ENCODE measurements at places on chromosomes 12 and 14. TPM values are rescaled to one million over a fixed set of nuclear protein-coding genes. Genes with fewer than 3 reads are reported as not detected.

- no peak for DNase-seq
Observed at GRCh38 chr14:58690801-58691516, 53.2 kb downstream of the DACT1 start.

DNA sequence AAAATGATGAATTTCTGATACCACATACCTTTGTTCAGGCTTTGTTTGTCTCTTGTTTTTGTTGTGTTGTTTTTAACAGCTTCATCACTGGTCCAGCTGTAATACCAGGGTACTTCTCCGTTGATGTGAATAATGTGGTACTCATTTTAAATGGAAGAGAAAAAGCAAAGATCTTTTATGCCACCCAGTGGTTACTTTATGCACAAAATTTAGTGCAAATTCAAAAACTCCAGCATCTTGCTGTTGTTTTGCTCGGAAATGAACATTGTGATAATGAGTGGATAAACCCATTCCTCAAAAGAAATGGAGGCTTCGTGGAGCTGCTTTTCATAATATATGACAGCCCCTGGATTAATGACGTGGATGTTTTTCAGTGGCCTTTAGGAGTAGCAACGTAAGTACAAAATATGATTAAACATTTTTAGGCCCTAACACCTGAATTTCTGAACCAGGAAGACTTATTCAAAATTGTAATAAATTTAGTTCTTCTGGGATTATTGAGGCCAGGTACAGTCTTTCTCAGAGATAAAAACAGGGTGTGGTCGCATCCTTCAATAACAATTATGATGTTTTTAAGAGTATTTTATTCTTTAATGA, 22.4 kb downstream of the RXYLT1 start:
- peak; percentile 25 for DNase-seq

- no peak for DNase-seq
Observed at GRCh38 chr12:74483057-74483456, 54.6 kb upstream of the ATXN7L3B start.

- peak; percentile 70 for DNase-seq
Observed at GRCh38 chr12:93380480-93381121, 2.9 kb downstream of the NUDT4 start.

- no peak for DNase-seq
Observed at GRCh38 chr14:75252254-75252837, 26.3 kb upstream of the FOS start.

DNA sequence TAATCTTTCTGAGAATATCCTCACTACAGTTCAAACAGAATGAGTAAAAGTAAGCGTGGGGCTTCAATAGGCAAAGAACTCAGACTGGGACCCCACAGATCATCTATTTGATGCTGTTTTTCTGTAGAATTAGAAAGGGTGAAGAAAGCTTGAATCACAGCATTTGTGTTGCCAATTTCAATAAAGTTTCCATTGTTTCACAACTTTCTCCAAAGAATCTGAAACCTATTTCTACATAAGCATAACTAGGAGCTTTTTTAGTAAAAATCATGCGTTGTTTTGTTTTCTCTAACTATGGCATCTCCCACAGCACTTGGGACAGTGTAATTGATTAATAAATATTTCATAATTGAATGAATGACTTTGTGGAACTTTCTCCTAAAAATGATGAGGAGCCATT, 16.7 kb upstream of the NEDD1 start:
- DNase-seq = no peak

GRCh38 chr14:96512602-96513397, 10.6 kb downstream of the PAPOLA start:
- no peak for DNase-seq

DNA sequence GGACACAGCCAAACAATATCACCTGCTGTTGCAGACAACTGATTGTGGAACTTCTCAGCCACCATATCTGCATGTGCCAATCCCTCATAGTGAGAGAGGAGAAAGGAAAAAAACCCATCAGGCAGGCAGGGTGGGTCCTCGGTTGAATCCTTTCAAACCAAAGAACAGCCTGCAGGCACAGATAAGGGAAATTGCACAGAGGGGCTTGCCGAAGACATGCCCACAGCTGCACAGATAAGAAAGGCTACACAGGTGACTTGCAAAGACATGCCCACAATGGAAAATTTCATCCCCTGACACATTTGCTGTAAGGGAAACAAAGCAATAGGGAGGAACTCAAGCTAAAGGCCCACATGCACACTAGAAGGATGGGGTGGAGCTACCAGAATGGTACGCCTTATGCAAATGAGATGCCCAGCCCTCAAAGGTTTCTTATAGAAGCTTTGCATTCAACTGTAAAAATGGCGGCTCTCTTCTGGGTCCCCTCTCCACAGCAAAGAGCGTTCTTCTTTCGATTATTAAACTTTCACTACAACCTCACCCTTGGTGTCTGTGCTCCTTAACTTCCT, 170.0 kb upstream of the TMPO start:
- DNase-seq = no peak

DNA sequence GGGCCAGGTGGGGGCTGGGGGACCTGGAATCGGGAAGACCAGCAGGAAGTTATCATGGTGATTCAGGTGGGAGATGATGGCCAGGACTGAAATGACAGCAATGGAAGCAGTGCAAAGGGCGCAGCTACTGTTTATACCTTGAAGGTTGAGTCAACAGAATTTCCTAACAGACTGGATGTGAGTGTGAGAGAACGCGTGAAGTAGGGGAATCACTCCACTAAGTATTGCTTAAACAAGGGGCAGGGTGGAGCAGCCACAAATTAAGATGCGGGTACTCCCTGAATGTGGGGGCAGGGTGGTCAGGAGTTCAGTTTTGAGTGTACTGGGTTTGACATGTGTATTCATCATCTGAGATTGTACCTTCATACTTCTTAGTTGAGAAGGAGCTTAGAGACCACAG, 45.1 kb downstream of the MYF5 start:
- DNase-seq = peak; percentile 30

- no peak for DNase-seq
Observed at GRCh38 chr14:81565441-81566290, 32.0 kb upstream of the SEL1L start.

DNA sequence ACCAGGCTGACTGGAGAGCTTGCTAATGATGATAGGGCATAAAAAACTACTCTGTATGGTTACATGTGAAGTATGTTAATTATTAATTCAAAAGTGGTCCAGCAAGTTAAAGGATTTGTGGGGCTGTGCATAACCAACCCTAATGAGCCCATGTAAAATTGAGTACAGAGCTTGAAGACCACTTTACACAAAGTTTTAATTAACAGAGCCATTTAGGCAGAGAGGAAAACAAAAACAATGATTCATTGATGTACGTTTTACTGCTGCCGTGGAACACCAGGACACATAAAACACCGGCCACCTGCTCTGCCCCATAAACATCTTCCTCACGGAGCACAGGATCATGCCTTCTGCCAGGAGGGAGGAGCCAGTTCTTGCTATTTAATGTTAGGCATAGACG, 83.5 kb downstream of the RIMBP2 start:
- DNase-seq = no peak

GRCh38 chr12:108253540-108253939, 85.6 kb downstream of the CMKLR1 start:
- no peak for DNase-seq

DNA sequence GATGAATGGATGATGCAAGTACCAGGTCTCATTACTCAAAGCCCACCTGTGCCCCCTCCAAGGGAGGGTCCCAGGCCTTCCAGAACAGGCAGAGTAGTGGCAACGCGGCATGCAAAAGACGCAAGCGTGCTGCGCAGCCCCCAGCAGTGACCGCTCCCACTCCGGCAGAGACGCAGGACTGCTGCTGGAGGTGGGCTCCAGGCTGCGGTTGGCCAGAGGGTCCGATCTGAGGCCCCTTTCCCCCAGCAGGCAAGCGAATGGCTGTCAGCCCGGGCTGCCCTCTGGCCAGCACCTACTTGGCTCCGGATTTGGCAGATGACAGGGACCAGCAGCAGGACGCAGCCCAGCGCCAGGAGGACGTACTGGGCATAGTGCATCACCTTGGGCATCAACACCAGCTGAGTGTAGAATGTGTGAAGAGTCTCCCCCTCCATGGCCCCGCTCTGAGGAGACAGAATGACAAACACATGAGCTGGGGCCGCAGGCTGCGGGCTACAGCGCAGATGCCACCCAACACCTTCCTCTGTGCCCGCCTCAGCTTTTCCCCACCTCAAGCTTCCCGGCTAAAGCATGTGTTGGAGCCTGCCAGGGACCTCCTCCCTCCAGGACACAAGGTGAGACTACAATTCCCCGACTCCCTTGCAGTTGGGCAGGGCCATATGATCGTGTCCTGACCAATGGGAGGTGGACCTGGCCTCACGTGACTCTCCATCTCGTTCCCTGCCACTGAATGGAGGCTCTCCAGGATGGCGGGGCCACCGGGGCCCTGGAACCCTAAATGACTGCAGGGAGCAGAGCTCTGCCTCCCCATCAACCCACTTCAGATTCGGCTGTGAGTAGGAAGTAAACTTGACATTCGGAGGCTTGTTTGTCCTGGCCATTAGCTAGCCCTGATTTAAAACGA, 77.4 kb downstream of the SCARB1 start:
- DNase-seq = peak; percentile 91

DNA sequence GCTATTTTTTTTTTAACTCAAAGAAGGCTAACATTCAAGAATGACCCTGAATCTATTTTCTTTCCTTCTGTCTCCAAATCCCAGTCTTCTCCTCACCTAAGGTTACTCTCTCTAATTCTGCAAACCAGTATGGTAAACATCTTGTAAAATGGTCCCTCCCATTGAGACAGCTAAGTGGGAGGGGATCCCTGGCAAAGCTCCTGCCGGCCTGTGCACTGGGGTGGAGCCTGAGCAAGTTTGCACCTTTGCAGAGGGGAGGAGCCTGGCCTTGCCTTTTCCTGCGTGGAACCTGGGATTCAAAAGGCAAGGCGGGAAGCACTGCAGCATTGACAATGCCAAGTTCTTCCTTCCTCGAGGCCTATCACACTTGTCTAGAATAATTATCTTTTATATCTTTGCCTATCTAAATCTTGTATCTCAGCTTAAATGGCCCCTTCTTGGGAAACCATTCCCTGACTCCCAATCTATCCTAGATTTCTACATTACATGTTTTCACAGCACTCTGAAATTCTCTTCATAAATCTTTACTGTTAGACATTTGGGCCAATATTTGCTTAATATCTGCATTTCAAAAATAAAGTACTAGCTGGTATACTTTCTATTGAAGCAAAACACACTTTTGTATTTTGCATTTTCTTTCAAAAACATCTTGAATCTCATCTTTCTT, 83.0 kb downstream of the EPS8 start:
- no peak for DNase-seq

- peak; percentile 52 for DNase-seq
Observed at GRCh38 chr12:65533177-65533883, 254.8 kb downstream of the MSRB3 start.

The RASAL1 gene
- total RNA-seq = not detected

The TAMALIN gene
- total RNA-seq = 2.7 TPM

The ARHGAP9 gene
- 0.18 TPM for total RNA-seq
